Naive thymus-derived CD8-positive, alpha-beta T cell (primary cell): ENCODE measurements at places on chromosomes 1 and 21. TPM values are rescaled to one million over a fixed set of nuclear protein-coding genes. Genes with fewer than 3 reads are reported as not detected.
A peak's percentile ranks its signal among the peaks of the same experiment; 100 is the strongest.

- no peak for DNase-seq
These were observed 7.5 kb upstream of the CSRP1 start for GRCh38 chr1:201514466-201514865.

DNA sequence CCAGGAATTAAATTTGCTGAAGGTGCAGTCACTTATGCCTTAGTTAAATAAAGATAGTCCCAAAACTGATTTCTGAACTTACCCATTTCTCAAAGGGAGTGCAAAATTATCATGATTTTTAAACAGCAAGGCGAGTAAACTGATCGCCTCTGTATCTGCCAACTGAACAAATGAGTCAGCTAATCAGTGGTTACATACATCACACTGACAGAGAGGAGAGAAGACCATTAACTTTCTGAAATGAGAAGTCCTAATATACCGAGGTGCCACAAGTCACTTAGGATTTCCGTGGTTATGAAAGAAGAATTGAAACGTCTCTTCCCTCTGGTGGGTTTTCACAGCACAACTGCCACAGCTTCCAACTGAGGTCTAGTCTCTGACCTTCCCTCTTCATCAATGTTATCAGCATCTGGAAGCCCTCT is 400.7 kb downstream of the SMYD3 start:
- no peak for DNase-seq

GRCh38 chr1:169141356-169141755 is 34.9 kb downstream of the ATP1B1 start:
- DNase-seq, result no peak

DNA sequence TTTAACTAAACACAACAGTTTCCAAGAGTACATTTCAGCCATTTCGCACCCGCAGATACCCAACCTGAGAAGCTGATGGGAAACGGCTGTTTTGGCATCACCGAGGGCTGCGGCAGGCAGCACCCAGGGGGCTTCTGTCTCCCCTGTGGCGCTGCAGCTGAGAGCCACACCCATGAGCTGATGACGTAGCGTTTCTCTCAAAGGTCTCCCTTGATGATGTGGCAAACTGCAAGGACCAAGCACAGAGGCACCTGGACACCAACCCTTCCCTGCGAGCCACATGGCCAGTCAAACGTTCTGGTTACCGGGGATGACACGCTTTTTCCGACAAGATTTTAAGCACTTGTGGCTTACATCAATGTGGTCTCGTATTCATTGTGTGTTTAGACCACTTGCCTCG is 150.8 kb upstream of the ERG start:
- DNase-seq, result no peak

DNA sequence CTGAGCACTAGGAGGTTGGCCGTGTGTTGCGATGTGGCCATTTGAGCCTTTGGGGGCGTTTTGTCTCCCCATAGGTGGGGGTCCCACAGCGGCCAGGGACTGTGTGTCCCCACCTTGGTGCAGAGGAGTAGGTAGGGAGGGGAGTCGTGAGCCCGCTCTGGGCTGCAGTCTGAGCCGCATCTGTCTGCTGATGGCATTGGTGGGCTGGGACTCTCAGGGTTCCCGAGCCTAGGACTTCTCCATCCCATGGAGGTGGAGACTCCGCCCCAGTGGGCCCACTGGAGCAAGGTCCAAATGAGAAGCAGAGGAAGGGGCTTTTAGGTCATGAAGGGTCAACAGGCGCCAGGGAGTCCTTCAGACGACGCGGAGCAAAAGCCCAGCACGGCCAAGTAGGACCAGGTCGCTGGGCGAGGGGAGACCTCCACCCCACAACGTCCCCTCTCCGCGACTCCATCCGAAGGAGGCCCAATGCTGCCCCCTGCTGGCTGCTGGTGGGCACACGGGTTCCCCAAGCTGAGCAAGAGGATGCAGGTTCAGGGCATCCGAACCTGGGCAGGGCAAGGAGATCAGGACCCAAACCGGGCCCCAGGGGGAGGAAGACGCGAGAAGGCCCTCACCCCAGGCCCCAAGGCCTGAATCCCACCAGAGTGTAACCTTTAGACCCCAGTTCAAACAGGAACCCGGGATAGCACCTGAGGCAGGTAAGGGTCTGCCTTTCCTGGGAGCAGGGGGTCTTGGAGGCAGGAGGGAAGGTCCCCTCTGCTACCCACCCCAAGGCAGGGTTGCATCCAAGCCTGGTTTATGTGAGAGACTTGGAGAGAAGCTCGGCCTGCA is 14.9 kb downstream of the TTC34 start:
- peak; percentile 79 for DNase-seq

GRCh38 chr1:15835205-15835740 is 12.2 kb upstream of the SPEN start:
- no peak for DNase-seq

GRCh38 chr1:213817156-213817555 is 170.6 kb upstream of the PROX1 start:
- DNase-seq, result no peak

GRCh38 chr1:162040001-162040400 is 16.3 kb upstream of the OLFML2B start:
- no peak for DNase-seq

GRCh38 chr1:78168306-78168705 is 122.5 kb downstream of the GIPC2 start:
- DNase-seq, result no peak

ORC1 gene
- 1.0 TPM for total RNA-seq

GRCh38 chr1:204589409-204590038 is 73.3 kb downstream of the MDM4 start:
- DNase-seq, result no peak

- no peak for DNase-seq
These were observed 59.6 kb downstream of the KCNAB2 start for GRCh38 chr1:6105218-6105679.

DNA sequence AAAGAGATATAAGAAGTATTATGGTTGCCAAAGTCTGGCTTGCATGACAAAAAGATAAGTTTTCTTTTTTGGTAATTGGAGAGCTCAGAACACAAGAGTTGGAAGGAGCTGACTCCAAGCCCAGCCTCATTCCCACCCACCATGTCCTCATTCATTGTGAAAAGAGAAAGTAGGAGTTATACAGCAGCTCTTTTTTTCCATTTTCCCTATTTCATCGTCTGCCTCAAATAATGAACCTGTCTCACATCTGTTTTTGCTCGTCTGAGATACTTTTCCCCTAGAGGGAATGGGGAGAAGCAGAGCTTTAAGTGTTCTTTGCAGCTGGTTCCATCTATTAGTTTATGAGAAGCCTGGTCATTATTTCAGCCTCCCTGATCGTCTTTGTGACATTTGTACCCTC is 34.7 kb downstream of the AGT start:
- DNase-seq, result no peak

- DNase-seq, result no peak
These were observed 98.1 kb downstream of the ADSS2 start for GRCh38 chr1:244353551-244354091.

- no peak for DNase-seq
These were observed 9.9 kb upstream of the RSRP1 start for GRCh38 chr1:25257196-25257595.

DNA sequence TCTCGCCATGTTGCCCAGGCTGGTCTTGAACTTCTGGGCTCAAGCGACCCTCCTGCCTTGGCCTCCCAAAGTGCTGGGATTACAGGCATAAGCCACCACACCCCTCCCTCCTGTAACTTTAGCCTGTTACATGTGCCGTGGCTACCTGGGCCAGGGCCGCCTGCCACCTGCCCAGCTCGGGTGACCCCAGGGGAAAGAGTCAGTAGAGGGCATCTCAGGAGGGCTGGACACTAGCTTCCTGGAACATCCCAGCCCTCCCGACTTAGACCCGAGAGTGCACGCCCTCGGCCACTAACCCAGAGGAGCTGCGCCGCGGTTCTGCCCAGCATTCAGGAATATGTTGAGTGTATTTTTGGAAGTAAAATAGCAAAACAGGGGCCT is 40.4 kb upstream of the TMEM52 start:
- DNase-seq, result no peak

OR2L13 gene
- total RNA-seq, result not detected

GRCh38 chr1:211359876-211360275 is 33.2 kb downstream of the TRAF5 start:
- DNase-seq, result no peak

GRCh38 chr21:39503123-39503762 is 51.5 kb downstream of the SH3BGR start:
- DNase-seq, result no peak

CNKSR1 gene
- total RNA-seq, result 2.4 TPM
